ENCODE measurements at places on chromosomes 11 and 22.

GRCh38 chr11:34266090-34266912 is 91.5 kb downstream of the ABTB2 start:
- no peaks in the 10 kb centered on the region for H3K4me1 ChIP-seq
- no peaks in the 10 kb centered on the region for H3K36me3 ChIP-seq
- DNase-seq, result no peak
- no peak overlapping the region for H3K27ac ChIP-seq
- H3K4me3 ChIP-seq, result no peak overlapping the region

DNA sequence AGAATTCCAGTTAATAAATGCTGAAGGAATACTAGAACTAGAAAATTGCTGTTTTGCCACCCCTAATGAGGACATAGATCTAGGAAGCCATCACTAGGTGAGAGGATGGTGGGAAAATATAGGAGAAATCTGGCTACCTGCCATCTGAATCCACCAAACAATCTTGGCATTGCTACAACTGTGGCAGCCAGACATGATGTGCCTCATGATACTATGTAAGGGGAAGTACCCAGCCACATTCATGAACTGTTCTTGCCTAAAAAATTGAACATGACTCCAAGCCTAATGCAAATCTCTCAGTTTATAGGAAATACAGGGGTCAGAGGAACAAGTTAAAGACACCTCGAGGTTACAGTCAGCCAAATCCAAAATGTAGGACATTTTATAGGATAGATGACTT is 72.8 kb downstream of the SFI1 start:
- DNase-seq, result no peak
- no peaks in the 10 kb centered on the region for H3K27me3 ChIP-seq
- no peak overlapping the region for H3K27ac ChIP-seq
- no peaks in the 10 kb centered on the region for H3K4me1 ChIP-seq

DNA sequence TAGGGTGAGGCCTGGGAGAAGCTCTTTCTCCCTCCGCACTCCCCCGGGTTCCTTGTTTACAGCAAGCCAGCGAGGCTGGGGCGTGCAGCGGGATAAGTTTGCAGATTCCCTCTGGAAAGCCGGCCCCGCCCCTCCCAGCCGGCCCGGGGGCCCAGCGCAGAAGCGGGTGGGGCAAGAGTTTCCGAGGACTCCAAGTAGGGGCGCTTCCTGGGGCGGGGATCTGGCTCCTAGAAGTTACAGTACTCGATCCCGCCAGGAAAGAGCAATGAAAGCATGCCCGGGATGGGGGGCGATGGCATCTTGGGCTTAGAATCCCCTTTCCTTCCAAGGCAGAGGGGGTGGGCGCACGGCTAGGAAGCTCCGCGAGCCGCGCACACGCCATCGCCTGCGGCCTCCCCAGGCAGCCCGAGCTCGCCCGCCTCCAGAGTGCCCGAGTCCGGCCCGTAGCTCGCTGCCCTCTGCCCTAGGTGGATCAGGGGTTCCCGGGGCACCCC is 385 bp downstream of the TST start:
- peaks cover 33% of the 10 kb centered on the region for H3K4me1 ChIP-seq
- no peaks in the 10 kb centered on the region for H3K27me3 ChIP-seq
- no peaks in the 10 kb centered on the region for H3K36me3 ChIP-seq
- peak overlapping the region; percentile 50 for H3K4me3 ChIP-seq
- DNase-seq, result no peak
- H3K27ac ChIP-seq, result no peak overlapping the region

DNA sequence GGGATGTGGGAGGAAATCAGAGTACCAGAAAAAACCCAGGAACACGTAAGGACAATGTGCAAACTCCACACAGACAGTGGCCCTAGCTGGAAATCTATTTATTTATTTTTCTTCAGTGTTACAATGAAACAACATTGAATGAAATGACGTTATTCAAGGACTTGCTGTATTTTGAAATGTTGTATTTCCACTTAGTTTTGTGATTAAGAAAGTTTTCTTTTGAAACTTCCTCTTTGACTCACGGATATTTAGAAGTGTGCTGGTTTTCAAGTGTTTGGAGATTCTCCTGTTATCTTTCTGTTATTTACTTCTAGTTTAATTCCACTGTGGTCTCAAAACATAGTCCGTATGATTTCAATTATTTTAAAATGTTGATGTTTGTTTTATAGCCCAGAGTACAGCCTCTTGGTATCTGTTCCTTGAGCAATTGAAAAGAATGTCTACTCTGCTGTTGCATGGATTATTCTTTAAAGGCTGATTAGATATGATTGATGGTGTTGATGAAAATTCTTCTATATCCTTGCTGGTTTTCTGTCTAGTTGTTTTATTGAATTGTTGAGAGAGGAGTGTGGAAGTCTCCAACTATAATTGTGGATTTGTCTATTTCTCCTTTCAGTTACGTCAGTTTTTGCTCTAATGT is 141.0 kb downstream of the ARHGAP20 start:
- no peaks in the 10 kb centered on the region for H3K36me3 ChIP-seq
- H3K4me1 ChIP-seq, result no peaks in the 10 kb centered on the region
- DNase-seq, result no peak
- no peaks in the 10 kb centered on the region for H3K27me3 ChIP-seq

- H3K27me3 ChIP-seq, result peaks cover 26% of the 10 kb centered on the region
- no peaks in the 10 kb centered on the region for H3K36me3 ChIP-seq
- H3K4me3 ChIP-seq, result no peak overlapping the region
- peaks cover 10% of the 10 kb centered on the region for H3K4me1 ChIP-seq
- H3K27ac ChIP-seq, result no peak overlapping the region
- DNase-seq, result no peak
Measured at GRCh38 chr22:29079218-29079901, 6.5 kb downstream of the KREMEN1 start.

DNA sequence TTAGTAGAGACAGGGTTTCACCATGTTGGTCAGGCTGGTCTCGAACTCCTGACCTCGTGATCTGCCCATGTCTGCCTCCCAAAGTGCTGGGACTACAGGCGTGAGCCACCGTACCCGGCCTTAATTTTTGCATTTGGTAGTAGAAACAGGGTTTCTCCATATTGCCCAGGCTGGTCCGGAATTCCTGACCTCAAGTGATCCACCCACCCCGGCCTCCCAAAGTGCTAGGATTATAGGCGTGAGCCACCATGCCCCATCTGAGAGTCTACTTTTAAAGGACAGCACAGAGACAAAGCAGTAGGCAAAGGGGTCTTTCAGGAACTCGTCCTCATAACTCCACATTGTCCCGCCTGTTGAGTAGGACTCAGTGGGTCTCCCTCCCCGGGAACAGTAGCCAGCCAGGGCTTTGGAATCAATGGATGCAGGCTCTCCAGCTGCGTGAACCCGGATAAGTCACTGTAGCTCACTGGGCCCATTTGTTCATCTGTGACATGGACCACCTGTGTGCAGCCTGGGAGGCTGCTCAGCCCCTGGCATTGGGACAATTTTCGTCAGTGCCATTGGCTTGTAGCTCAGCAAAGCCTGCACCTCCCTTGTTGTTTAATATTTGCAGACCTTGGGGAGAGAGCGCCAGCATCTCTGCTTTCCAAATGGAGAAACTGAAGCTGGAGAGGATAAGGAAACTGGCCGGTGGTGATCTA is 86.1 kb downstream of the ARHGAP8 start:
- DNase-seq, result no peak
- no peak overlapping the region for H3K27ac ChIP-seq
- no peak overlapping the region for H3K4me3 ChIP-seq
- H3K36me3 ChIP-seq, result no peaks in the 10 kb centered on the region
